HAP-1 (cell line): ENCODE measurements at places on chromosomes 4 and X.

- no peak for DNase-seq
Measured at GRCh38 chr4:168662297-168662984, 165.6 kb downstream of the PALLD start.

- peak; percentile 63 for DNase-seq
Measured at GRCh38 chr4:158170691-158171561, 1.9 kb downstream of the GASK1B start.

DNA sequence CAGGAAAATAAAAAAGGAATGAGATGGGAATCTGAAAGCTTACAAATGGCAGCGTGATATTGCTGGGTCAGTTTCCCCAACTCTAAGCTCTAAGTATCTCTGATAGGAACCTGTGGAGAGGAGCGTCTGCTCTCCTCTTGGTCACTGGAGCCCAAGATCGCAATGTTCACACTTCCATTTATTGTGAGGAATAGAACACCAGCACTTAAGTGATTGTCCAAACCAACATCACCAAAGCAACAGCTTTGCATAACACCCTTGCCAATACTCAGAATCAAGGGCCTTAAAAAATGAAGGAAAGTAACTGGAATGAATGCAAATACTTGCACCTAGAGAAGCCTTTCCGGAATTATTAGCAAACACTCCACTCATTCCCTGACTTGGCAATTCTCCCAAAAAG, 46.8 kb upstream of the ATXN3L start:
- no peak for DNase-seq

DNA sequence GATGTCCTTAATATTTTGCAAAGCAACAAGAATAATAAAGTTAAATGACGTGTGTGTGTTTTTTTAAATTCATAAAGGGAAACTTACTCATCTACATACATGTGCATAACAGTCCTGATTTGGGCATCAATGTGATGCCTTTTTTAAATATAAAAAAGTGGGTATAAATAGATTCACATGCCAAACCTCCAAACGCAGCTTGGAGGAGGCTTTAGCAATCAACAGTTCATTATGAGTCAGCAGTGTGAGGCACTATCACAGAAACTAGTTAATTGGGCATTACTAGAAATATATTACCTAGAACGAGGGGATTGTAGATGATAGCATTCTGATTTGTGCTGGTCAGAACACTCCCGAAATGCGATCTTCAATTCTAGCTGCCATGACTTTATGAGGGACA, 115.1 kb downstream of the HS6ST2 start:
- DNase-seq = no peak

GRCh38 chr4:140049849-140050637, 103.9 kb downstream of the MAML3 start:
- no peak for DNase-seq

DNA sequence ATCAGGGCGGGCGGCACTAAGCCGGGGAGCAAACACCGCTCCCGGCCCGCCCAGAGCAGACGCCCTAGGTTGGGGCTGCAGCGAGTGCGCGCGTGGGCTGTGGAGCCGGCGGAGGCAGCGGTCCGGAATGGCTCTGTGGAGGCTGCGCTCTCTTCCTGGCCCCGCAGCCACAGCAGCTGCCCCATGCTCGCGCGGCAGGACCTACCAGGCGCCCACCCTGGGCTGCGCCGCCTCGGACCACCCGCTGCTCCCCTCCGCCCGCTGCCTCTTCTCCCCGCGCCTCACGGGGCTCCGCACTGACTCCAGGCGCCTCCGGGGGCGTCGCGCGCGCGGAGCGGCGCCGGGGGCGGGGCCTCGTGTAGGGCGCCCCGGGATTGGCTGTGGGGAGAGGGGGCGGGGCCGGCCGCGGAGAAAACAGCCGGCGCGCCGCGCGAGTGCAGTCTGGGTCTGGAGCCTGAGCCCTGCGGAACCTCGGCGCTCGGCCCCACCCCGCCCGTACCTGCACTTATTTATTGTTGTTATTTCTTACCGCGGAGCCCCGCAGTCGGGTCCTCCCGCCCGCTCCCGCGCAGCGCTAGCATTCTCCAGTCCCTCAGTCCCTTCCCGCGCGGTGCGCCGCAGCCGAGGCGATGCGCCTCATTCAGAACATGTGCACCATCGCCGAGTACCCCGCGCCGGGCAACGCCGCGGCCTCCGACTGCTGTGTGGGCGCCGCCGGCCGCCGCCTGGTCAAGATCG, at the start of gene RASL11B:
RASL11B (plus strand) TSS at position 439 of the 738 bp plus-strand sequence; CDS start at position 630, 191 bp downstream.
- DNase-seq = peak; percentile 89

- DNase-seq = no peak
Measured at GRCh38 chrX:112785344-112785743, 55.3 kb downstream of the AMOT start.

DNA sequence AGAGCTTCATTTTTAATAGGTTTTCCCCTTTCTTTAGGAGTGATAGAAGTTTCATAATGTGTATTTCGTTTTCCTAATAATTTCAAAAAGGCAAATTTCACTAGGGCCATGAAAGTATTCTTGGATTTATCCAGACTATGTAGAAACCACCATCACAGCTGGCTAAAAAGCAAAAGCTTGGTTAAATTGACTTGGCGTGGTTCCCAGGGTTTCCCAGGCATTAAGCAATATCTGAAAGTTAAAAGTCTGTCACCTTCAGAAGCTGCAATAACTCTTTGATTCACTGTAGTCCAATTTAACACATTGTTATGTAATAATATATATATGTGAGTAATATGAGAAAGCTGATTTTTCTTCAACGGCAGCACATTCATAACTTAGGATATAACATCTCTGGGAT, 38.3 kb downstream of the NDNF start:
- no peak for DNase-seq

- DNase-seq = no peak
Measured at GRCh38 chrX:71320126-71320525, 18.6 kb downstream of the ITGB1BP2 start.

GRCh38 chr4:12658146-12658545, 826.0 kb downstream of the RAB28 start:
- DNase-seq = no peak

- DNase-seq = no peak
Measured at GRCh38 chr4:24662542-24662941, 78.2 kb upstream of the DHX15 start.

DNA sequence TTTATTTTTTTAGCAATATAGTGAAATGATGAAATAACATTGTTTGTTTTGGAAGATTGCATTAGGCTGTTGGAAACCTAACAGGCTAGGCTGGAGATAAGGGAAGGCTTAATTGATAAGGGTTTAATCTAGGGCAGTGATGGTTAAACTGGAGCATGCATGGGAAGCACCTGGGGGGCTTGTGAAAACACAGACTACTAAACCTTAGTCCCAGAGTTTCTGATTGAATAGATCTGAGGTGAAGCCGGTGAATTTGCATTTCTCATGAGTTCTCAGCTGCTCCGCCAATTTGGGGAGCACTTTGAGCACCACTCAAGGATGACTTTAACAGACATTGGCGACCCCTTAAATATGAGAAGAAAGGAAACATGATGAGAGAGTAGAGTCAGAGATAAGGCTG, 11.5 kb downstream of the STK26 start:
- no peak for DNase-seq

- DNase-seq = no peak
Measured at GRCh38 chrX:10554612-10555270, 65.6 kb downstream of the MID1 start.

GRCh38 chr4:19214591-19215186, 1037.0 kb upstream of the SLIT2 start:
- no peak for DNase-seq

- DNase-seq = no peak
Measured at GRCh38 chrX:130304587-130305368, 34.9 kb upstream of the SLC25A14 start.

DNA sequence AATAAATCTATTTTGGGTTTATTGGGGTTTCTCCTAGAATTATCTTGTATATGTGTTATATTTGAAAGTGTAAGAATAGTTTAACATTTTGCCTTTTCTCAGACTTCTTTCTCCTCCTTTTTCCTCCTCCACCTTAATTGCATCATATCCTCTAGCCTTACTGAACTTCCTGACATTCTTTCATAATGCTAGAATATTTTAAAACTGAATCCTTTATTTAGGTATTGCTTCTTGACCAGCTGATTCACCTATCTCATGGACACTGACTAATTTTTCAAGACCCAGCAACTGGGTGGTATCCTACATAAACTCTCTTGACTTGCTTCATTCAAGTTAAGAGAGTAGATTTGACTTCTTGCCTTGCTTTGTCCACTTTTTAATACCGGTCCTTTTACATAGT, 1508.9 kb downstream of the STIM2 start:
- DNase-seq = no peak

- DNase-seq = no peak
Measured at GRCh38 chr4:185399466-185399865, 2.8 kb downstream of the ANKRD37 start.

DNA sequence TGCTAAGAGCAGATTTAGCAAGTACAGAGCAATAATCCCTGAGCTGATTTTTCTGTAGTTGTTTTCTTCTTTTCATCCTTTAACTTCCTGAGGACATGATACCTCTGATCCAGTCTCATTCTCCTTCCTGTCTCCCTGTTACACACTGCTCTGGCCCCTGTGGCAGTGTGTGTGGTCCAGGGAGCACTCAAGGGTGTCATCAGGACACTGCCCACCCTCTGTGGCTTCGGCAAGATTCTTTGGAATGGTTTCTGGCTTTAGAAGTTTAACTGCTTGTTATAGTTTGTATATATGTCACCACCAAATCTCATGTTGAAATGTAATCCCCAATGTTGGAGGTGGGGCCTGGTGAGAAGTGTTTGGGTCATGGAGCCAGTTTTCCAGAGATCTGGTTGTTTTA, 637.3 kb downstream of the BCOR start:
- no peak for DNase-seq

DNA sequence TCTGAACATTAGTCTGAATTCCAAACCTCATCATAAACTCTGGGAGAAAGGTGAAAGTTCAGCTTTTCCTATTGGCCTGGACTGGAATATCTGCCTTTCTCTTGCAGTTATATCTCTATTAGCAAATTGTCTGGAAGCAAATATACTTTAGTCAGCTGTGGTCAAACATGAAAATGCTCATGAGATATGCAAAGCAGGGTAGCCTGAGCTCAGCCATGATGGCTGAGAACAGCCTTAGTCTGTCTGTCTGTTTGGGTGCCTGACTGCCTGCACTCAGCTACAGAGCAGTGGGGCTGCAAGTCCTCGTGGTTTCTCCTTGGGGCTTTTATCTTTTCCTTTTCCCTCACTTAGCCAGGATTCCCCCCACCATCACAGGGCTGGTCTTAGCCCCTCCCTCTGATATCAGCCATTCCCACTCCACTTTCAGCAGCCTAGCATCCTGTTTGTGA, 19.5 kb upstream of the PGRMC2 start:
- DNase-seq = no peak

GRCh38 chr4:156870131-156870530, 101.5 kb downstream of the PDGFC start:
- DNase-seq = no peak

GRCh38 chrX:15206306-15206705, 63.6 kb downstream of the ASB9 start:
- no peak for DNase-seq

DNA sequence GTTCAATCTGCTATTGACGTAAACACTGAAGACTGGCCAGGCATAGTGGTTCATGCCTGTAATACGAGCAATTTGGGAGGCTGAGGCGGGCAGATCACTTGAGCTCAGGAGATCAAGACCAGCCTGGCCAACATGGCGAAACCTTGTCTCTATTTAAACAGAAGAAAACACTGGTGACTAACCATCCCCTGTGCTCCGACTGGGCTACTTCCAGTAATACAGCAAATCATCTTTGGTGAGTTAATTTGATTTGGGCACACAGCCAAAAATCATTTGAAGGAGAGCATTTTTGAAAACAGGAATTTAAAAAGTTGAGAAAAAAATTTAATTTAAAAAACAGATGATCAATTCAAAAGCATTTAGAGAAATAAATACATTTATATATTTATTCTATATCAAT, 52.0 kb downstream of the SEC24D start:
- no peak for DNase-seq

GRCh38 chr4:126738527-126738923, 894.2 kb upstream of the INTU start:
- DNase-seq = no peak

DNA sequence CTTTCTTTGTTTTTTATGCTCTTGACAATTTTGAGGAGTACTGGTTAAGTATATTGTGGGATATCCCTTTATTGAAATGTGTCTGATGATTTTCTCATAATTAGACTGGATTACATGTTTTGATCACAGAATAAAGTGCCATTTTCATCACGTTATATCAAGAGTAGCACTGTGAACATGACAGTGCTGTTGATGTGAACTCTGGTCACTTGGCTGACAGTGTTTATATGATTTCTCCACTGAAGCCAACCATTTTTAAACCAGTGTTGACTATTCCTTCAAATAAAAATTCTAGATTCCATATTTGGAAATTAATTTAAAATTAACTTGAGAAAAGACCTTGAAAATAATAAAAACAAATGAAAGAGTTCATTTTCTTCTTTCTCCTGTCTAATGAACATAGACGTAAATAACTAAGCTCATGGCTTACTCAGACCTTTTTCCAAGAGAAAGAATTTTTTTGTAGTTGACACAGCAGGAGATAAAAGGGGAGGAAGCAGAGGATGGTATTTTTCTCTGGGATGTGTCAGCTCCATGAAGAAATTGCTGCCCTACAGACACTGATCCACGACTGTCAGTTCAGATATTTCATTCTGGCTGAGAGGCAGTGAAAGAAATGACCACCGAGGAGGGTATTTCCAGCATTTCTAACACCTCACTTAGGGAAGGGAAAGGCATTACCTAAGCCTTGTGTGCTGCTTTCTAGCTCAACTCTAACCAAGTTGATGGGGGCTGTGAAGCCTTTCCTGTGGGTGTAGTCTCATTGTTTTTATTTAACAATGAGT, 150.9 kb upstream of the ANK2 start:
- no peak for DNase-seq

DNA sequence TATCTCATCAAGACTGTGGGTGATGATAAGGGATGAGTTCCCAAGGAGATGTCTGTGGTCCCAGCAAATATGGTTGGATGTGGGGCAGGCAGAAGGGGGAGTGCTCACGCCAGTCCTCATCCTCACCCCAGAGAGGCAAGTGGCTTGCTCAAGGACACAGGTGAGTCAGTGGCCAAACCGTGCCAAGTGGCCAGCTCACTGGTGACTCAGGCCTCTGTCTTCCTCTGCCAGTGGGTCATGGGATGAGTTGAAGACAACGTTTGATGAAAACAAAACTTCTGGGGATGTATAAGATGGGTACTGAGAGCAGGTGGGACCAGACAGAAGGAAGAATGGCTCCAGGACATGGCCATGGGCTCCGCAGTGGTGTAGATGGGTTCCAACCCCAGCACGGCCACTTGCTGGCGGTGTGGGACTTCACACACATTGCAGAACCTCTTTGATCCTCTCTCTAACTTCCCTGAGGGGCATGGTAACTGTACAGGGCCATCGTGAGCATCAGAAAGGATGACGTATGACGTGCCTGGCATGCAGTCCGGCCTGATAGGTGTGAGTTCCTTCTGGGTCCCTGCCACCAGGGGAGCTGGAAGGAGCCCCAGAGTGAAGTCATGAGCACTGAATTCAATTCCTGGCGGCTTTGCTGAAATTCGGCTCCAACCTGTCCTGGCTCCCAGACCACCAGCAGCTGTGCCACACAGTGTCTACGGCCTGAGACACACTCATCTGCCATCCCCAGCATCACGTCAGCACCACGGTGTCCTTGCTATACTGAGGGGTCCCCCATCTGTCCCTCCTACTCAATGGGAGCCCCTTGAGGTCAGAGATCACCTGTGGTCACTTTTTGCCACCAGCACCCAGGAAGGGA, 41.3 kb upstream of the GPR78 start:
- DNase-seq = no peak
